ENCODE measurements at places on chromosomes 12 and 14.

- DNase-seq, result peak; percentile 91
Observed at GRCh38 chr12:101935890-101936746, 58.7 kb downstream of the DRAM1 start.

DNA sequence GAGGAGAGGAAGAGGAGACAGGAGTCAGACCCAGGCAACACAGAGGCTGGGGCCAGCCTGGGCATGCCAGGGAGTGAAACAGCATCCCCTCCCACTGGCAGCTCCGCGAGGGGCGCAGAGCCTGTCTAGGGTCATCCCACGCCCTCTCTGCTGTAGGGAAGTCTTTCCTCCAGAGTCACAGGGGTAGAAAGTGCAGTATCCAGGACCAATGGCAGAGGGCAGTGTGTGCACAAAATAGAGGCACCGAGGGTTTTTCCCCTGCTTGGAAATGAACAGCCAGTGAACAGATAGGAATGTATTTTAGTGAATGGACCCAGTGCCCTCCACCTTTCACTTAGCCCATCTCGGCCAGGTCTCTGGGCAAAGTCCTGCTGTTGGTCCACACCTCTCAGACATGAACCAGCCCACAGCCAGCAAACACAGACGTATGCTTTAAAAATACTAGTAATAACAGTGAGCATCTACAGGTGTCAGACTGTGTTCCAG, 9.4 kb upstream of the KRT74 start:
- DNase-seq, result peak; percentile 69

DNA sequence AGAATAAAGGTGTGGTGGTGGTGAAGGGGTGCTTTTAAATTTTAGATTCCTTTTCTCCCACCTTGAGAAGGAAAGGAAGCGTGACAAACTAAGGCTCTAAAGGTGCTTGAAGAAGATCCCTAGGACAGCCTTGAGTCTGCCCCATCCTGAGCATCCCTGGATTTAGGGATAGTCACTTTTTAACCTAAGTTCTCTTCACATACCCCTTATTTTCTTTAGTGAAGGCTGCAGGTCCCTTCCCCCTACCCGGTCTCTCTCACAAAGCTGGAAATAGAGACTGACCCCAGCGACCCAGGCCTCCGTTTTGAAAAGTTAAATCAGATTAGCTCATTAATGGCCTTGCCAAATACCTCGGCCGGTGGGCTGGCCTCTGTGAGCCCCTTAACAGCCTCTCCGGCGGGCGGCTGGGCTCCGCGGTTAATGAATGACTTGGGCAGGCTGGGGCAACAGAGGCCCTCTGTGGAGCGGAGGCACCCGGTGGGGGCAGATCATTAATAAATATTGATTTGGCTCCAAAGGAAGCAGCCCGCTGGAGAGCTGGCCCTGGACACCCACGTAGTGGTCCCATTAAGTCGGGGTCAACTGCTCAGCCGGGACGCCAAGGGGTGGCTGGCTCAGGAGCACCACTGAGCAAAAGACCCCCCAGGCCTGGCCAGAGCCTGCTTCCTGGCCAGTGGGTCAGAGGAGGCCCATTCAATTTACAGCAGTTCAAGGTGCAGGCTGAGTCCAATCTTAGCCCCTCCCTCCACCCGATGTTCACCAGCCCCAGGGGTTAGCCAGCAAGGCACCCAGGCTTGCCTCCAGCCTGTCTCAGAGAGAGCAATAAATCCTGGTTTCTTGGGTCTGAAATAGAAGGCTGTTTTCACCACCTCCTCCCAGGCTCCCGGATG, 31.8 kb downstream of the PAH start:
- no peak for DNase-seq

DNA sequence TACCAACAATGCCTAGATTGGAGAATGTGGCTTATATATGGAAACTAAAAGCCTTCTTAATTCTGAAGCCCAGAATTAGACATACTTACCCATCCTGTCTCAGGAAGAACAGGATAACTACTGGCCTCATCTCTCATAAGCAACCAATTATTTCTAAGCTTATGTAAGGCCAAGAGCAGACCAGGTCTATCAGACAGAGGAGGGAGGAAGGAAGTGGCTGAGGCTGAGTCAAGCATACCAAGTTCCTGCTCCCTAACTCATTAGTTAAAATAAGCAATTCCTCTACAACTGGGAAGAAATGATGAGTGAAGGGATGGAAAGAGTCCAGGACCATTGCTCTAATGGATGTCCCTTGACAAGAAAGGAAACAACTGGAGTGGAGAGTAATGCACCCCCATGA, 27.0 kb upstream of the INSM2 start:
- peak; percentile 79 for DNase-seq

- DNase-seq, result no peak
Observed at GRCh38 chr12:128524439-128524838, 257.5 kb downstream of the TMEM132C start.

DNA sequence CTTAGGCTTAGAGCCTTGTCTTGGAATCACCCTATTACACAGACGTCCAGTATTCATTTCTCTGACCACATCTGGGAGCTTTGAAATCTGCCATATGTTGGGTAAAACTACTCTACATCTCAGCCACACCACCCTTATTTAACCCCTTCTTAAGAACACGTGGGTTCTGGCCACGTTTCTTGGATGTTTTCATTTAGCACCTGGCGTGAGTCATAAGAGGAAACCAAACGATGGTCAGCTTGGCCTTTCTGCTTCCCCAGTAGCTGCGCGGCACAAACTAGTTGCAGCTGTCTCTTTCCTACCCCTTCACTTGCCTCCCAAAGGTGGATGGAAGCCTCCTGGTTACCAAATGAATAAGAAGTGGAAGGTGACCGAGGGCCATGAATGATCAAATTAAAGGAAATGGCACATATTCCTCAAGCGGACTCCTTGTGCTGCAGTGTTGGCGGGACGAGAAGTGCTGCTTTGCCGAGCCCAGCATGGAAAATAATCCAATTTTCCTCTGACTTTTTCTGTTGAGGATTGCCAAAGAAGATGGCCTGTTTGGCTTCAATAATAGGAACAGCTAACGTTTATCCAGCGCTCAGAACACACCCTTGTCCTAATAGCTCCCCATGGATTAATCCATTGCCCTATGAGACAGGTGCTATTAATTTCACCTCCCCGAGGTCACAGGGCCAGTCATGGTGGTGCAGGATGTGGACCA, 154.1 kb downstream of the ZNF664 start:
- no peak for DNase-seq

DNA sequence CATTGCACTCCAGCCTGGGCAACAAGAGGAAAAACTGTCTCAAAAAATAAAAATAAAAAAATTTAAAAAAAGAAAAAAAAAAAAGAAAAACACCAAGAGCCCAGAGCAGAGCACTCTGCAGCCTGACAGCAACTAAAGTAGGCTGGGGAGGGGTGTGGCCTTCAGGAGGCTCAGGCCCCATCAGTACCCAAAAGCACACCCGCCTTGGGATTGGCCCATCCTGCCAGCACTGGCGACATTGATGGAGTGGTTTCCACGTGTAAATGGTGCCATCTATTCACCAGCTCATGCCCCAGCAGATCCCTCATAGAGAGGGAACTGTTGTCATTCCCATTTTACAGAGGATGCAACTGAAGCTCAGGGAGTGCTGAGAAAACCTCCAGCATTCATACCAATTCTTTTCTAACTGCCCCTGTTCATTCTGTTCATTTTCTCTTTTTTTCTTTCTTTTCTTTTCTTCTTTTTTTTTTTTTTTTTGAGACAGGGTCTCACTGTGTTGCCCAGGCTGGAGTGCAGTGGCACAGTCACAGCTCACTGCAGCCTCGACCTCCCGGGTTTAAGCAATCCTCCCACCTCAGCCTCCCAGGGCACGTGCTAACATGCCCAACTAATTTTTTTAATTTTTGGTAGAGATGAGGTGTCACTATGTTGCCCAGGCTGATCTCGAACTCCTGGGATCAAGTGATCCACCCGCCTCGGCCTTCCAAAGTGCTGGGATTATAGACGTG, 89.3 kb downstream of the IRF2BPL start:
- no peak for DNase-seq

- DNase-seq, result peak; percentile 17
Observed at GRCh38 chr12:1273051-1273450, 282.0 kb downstream of the ERC1 start.

- DNase-seq, result peak; percentile 70
Observed at GRCh38 chr14:55580470-55581341, 699 bp downstream of the KTN1 start.
